Activated T-cell treated with anti-CD3 and anti-CD28 coated beads, Interleukin-2, amount 50 U/mL, for 48 hours (primary cell): ENCODE measurements at places on chromosomes 16 and 17.

- no peak for DNase-seq
Observed at GRCh38 chr17:69912805-69913204, 162.2 kb upstream of the KCNJ16 start.

DNA sequence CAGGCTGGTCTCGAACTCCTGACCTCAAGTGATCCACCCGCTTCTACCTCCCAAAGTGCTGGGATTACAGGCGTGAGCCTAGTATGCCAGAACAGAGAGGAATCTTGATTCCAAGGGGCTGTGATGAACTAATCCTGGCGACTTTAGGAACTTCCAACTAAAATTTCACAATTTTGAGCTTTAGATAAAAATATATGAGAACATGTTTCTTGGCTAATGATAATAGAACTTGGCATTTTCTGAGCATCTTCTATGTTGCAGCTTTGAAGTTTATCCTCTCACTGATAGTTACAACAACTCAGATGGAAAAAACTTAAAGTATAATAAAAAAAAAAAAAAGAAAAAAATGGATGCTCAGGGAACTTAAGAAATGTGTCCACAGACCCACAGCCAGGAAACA is 69.8 kb upstream of the WSCD1 start:
- DNase-seq = no peak

DNA sequence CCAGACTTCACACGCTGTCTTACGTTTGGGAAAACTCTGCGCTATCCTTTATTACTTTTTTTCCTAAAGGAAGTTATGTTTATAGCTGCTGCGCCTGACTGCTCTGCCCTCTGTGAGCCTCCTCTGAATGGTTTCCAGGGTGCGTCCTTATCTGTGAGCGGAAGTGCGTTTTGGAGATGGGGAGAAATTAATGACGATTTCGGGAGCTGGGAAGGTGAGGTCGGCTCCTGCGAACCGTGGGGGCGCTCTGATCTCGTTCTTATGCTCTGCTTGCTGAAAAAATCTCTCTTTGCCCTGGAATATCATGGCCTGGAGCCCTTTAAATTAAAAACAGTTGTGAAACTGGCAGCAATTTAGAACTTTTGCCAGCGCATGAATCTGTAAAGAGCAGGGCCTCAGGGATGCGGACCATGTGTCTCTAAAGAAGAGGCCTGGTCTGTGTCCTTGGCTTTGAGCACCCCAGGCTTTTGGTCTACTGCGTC is 135.7 kb upstream of the ZFHX3 start:
- DNase-seq = no peak

GRCh38 chr17:50721194-50722010 is 2.0 kb downstream of the LUC7L3 start:
- no peak for DNase-seq

DNA sequence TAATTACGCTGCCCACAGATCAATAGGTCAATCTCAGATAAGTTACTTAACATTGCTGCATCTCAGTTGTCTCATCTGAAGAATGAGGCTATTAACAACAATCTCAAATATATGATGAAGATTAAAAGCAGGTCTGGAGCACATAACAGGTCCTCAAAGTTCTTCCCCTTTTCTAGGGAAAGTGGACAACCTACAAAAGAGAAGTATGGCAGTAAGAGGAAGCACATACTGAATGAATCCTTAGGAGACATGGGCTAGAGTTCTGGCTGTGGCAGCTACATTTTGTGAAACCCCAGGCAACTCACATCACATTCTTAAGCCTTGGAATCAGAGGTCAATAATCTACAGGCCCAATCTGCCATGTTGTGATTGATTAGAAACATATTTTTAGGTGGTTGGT is 180.6 kb downstream of the PCTP start:
- no peak for DNase-seq

- DNase-seq = no peak
Observed at GRCh38 chr16:62583414-62583813, 547.2 kb upstream of the CDH8 start.

DNA sequence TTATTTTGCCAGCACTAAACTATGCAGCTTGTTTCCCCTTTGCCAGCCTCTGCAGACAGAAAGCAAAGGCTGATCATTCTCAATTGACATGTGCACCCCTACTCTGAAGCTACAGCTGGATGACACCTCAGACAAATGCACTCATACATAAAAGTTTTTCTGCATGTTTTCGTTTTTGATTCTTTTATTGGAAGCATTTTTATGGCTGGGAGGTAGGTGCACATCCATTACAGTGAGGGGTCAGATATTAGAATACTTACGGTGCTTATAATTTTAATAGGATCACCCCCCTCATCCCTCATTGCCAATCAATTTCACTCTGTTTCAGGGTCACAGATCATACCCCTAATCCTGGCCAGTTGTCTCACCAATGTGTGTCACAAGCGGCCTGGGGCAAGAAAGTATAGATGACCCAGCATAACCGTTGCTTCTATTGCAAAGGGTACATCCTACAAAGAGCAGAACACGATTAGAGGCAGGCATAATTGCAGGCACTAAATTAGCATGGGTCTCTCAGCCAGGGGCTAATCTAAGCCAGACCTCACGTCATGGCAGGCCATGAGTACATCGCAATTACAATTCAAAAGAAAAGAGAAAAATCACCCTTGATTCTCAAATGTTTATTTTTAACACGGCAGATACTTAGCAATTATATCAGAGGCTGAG is 89.5 kb upstream of the SOX9 start:
- no peak for DNase-seq

DNA sequence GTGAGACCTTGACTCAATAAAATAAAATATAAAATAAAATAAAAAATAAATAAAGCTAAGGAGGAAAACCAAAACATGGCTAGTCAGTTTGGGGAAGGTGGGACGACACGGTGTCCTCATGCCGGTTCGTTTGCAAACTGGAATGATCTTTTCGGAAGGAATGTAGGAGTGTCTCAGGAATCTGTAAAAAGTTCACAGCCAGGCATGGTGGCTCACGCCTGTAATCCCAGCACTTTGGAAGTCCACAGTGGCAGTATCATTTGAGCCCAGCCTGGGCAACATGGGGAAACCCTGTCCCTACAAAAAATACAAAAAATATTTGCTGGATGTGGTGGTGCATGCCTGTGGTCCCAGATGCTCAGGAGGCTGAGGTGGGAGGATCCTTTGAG is 14.7 kb upstream of the RPTOR start:
- DNase-seq = no peak

GRCh38 chr17:17036524-17036998 is 5.7 kb upstream of the MPRIP start:
- no peak for DNase-seq

DNA sequence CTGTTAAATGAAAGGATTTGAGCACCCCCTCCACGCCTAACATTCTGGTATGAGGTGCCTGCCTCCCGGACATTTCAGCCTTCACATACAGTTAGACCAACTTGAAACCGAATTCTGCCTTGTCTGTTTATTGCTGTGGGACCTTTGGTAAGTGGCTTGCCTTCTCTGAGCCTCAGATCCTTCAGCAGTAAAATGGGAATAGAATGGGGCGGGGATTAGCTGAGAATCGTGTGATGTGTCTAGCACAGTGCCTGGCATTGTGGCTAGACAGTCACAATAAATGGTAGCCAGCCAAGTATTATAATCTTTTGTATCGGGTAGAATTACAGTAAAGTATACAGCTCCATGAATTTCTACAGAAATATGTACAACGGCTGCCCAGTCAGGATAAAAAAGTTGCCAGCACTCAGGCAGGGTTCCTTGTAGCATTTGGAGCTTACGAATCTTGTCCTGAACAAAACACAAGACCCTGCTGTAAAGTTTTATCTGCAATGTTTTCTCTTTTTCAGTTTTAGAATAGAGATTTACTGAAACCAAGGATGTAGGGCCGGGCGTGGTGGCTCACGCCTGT is 786 bp downstream of the TMC7 start:
- no peak for DNase-seq

DNA sequence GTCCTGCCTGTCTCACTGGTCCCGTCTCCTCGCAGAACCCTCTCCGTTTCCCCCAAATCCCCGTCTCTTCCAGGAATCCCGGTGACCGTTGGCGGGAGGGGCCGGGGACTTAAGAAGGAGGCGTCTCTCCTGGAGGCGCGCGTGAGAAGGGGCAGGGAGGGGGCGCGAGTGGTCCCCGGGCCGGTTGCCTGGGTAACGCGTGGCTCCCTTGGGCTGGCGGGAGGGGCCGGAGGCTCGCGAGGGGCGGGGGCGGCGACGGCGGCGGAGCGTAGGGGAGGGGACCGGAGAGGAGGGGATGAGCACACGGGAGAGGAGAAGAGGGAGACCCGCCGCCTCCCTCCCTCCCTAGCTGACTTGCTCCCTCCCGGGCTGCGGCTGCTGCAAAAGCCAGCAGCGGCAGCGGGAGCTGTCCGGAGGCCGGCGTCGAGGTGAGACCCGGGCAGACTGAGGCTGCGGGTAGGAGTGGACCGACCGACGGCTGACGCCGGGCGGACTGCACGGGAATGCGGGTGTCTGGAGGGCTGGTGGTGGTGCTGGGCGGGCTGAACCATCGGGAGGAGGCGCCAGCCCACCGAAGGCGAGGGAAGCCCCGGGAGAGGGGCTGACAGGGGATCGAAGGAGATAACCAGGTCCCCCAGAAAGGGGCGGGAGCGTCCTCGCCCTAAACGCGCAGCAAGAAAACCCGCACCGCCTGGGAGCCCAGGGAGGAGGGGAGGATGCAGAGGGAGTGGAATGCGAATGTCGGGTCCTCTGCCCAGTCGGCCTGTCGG is at the start of gene PRRT2:
TSS of gene PRRT2 (plus strand) at position 298 of the 770 bp plus-strand sequence. CDS start 862 bp downstream, outside the sequence.
- peak; percentile 75 for DNase-seq

DNA sequence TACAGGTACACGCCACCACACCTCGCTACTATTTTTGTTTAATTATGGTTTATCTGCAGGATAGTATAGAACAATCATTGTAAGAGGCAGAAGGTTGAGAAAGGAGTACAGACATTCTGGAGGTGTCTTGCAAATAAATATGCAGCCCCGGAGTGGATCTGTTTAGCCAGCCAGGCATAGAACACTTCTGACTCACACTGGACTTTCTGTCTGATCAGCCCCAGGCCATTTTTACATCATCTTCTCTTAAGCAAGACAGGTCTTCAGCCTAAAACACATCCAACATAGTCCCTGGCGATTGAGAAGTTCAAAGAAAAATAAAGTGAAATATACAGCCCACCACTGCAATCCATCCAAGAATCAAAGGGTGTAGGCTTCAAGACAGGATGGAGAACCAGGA is 81.4 kb downstream of the XYLT1 start:
- DNase-seq = no peak

DNA sequence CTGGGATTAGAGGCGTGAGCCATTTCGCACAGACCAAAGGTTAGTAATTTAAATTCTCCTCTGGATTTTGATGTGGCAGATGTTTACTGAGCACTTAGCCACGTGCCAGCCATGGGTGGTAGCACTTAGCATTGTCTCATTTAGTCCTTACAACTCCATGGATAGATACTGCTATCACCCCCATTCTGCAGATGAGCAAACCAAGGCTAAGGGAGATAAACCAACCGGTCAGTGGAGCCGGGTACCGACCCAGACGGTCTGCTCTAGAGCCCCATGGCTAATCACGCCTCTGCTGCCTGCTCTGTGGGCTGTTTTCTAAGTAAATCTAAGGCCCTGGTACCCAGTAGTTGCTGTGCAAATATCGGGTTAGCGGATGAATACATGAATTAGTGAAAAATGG is 12.6 kb upstream of the ADGRG1 start:
- DNase-seq = no peak

GRCh38 chr16:67529582-67530012 is 968 bp downstream of the RIPOR1 start:
- no peak for DNase-seq

DNA sequence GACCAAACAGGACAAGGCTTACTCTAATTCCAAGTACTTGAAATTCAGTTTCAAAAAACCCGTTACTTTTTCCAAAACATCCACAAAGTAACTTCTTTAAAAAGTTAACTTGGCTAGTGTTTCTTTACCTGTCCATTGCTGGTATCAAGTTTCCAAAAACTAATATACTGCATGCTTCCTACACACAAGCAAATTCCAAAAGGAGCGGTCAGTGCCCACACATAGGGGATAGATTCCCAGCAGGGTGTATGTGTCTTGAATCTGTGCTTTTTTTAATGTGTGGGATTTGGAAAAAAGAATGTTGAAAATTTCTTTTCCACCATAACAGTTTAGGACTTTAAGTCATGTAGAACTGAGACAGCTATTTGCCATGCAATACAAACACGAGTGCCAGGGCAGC is 367.8 kb upstream of the SOX9 start:
- DNase-seq = no peak

DNA sequence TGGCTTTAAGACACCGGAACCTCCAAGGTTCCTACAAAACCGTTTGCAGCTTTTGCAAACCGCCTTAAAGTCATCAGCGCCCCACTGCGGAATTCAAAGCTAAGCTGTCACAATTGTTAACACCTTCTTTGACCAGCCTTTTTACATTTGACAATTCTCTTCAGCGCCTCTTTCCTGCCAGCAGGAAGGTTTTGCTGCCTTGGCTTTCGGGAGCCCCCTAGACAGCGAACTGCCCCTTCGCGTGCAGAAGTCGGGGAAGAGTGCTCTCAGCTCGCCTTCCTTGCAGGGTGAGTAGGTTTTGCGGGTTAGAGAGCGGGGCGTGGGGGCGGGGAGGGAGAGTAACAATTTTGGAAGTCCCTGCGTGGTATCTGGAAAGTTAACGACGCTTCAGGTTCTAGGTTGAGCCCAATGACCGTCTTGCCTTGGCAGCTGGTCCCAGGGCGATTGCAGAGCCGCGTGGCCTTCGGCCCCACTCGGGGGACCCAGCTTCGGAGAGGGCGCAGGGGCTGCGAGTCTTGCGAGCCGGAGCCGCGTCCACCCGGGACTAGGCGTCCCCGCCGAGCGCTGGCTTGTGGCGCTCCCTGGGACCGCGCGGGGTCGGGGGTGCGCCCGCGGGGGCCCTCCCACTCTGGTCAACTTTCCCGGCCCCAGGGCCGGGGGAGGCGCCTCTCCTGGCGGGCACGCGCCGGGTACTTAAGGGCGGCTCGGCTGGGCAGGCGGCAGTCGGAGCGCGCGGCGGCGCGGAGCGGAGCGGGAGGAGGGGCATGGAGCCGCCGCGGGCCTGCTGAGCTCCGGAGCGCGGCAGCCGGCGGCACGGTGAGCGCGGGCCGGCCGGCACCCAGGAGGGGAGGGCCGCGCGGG is at the start of gene HAS3:
TSS of gene HAS3 (plus strand) at position 153 of the 861 bp plus-strand sequence. CDS start 3,743 bp downstream, outside the sequence.
- DNase-seq = peak; percentile 62

DNA sequence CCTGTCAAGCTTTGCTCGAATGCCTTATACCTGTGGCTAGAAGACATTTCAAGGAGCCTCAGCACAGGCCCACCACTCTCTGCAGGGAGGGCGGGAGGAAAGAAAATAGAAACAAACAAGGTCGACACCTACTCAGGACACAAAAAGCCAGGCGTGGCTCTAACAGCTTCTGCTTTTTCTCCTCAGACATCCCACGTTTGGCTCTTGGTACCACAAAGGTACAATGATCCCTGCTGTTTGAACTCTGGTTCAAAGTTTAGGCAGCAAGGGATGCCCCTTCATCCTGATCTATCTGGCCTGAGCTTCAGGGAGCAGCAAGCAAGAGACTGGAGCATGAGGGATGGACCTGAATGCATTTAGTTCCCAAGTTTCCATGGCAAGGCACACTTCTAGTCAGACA is 57.1 kb downstream of the CREBBP start:
- no peak for DNase-seq

- no peak for DNase-seq
Observed at GRCh38 chr16:88102597-88102996, 151.4 kb downstream of the BANP start.

GRCh38 chr16:73418691-73419090 is 370.8 kb upstream of the ZFHX3 start:
- no peak for DNase-seq
